ENCODE measurements at places on chromosomes 5 and 9.

DNA sequence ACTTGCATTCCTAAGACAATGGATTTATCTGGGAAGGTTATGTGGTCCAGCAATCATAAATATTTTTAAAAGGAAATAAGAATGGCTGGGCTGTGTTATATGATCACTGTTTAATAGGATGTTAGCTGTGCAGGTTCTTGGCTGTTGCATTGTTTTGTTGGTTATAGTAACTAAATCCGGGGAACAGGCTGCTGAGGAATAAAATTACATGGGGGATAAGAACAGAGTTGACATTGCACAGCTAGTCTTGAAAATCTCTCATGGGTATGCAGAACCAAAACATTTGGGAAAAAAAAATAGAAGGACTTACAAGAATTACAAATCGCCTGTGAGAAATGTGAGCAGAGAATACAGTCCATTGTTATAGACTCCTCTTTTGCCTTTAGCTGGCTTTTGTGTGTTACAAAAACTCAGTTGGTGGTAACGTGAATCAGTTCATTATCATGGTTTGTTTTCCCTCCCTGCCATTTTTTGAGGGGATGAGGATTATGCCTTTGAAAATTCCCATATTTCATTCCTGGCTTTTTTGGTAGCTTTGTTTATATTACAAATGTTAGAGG lies 375.3 kb upstream of the DAB2 start:
- no peak for DNase-seq

DNA sequence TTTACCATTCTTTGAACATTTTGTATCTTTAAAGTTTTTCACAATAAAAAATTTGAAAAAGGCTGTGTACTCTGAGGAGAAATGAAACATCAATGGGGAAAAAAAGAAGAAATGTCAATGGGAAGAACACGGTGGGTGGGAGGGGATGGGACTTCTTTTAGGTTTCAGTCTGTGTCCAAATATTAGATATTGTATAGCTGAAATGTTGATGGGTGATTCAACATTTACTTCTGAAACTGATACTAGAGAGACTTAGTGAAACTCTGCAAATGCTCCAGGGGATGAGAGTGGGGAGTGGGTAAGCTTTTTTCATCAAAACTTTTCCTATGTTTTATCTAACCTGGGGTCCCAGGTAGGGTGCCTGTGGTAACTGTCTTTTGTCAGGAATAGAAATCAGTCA lies 311.9 kb downstream of the MAN2A1 start:
- DNase-seq = no peak

DNA sequence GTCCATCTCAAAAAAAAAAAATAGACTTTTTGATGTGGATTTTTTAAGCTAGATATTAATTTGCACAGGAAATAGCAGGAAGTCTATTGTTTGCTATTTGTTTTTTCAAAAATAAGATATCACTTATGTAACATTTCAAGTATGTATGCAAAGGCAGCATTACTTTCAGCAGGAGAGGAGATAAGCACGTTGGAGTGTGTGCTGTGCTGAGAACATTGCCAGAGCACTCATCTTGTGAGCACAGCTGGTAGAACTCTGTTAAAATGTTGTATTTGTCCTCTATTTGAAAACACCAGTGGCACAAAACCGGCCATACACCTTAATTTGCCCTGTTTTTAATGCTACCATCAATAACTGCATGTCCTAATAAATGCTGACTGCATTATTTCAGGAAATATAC lies 1061.9 kb upstream of the CDH18 start:
- DNase-seq = no peak

DNA sequence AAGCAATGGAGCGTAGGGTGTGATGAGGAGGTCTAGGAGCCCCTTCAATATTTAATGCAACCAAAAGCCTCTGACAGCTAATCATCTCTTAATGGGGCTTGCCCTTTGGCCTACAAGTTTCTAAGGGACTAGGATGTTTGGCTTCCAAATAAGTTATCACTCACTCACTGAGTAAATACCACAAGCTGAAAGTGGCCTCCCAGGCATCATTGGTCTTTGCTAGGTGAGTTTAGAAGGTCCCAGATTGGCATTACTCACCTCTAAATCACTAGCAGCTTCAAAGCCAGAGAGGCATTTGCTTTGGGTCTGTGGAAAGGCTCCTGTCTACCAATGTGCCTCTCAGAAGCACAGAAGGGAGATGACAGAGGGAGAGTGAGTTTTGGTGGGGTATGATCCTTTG lies 344.2 kb downstream of the NTRK2 start:
- no peak for DNase-seq

- DNase-seq = peak; percentile 26
Measured at GRCh38 chr5:141100243-141100805, at the start of gene PCDHB3. TSS of gene PCDHB3 (plus strand) at chr5:141100473. CDS start at chr5:141100650, 177 bp downstream.

DNA sequence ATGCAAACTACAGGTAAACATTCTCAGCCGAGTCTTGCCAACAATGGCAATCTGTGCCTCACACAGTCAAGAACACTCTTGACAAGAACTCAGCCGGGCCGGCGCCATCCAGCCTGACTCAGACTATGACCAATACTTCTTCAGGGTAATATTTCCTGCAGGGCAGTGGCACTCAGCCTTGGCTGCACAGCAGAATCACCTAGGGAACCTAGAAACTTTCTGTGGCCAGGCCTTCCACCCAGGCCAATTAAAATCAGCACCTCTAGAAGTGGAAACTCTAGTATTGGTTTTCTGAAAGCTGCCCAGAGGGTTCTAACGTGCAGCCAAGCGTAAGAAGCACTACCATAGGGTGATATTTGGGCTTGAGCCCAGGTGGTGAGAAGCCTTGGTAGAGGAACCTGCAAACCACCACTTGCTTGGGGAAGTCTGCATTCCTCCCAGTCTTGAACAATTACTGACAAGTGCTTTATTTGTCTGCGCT lies 120.6 kb downstream of the TTLL11 start:
- DNase-seq = no peak

- no peak for DNase-seq
Measured at GRCh38 chr5:90873033-90873517, 314.5 kb downstream of the ADGRV1 start.

GRCh38 chr5:4802044-4802443 lies 338.1 kb upstream of the ADAMTS16 start:
- no peak for DNase-seq

DNA sequence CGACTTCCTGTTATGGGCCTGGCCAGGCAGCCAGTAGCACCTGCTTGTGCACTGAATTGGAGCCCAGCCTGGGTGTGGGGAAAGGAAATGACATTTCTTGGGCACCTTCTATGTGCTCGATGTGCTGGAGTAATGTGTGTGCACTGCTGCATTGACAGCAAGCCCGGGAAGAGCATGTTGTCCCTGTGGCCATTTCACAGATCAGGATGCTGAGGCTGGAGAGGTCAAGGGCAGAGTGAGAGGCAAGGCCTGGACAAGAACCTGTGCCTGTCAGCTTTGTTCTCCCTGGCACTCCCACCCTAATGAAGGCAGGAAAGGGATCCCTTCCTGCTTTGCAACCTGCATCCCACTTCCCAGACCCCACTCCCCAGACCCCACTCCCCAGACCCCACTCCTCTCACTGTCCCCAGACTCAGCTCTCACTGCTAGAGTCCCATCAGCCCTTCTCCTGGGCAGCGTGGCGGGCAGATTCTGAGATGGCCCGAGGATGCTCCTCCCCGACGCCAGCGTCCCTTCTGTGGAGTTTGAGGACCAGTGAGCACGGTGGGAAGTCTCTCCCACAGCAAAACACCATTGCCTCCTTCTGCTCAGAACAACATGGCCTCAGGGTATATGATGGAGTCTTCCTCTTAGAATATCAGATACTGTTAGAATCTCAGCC lies 49.6 kb downstream of the BARX1 start:
- no peak for DNase-seq

GRCh38 chr5:155878991-155879575 lies 447.9 kb upstream of the SGCD start:
- no peak for DNase-seq

DNA sequence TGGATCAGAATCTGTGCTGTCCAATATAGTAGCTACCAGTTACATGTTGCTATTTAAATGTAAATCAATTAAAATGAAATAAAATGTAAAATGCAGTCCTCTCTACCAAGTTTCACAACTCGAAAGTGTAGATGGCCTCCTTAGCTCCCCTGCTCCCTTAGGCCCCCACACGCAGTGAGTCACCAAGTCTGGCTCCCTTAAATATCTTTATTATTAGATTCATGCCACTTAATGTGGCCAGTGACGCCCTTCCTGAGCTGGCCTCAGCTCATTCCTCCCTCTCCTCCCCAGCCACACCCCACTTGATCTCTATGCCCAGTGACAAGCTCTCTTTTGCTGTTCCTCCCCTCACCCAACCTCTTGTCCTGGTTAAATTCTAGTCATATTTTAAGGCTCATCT lies 88.4 kb upstream of the DNAH5 start:
- no peak for DNase-seq

DNA sequence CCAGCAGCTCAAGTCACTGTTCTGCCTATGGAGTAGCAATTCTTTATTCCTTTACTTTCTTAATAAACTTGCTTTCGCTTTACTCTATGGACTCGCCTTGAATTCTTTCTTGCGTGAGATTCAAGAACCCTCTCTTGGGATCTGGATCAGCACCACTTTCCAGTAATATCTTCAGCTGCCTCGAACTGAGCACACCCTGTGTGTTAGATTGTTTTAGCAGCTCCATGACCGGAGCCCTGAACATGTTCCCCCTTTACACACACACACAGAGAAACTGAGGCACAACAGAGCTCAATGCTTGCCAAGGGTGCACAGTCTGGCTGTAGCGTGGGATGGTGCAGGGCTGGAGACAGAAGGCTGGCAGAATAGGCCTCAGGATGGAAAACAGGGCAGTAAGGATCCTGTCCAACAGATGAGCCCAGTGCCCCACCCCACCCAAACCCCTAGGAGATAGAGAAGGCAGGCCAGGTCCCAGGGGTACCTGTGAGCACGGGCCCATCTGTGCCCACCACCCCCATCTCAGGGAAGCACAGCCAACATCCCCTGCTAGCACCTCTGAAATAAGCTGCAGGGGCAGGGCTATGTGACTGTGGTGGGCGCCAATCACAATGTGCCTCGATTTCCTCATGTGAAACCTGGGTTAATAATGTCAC lies 27.9 kb downstream of the BICD2 start:
- no peak for DNase-seq

DNA sequence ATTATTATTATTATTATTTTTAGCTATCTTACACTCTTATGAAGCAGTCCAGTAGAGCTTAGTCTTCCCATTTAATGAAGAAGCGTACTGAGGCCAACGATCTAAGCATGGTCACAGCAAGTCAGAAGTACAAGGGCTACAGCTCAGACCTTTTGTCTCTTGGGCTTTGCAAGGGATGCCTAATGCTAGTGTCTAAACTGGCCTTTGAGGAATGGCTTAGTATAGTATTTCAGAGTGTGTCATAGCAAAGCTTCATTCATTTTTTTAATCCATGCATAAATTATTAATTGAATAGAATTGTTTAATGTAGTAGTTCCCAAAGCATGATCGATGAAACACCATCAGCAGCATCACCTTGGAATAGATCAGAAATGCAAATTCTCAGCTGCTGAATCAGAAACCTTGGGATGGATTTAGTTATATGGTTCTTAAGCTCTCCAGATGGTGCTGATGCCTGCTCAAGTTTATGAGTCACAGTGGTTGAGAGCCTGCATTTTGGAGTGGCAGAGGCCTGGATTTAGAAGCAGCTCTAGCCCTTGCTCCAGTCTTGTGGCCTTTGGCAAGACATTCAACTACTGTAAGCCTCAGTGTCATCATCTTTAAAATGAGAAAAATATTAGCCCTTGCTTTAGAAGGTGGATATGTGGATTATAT lies 6.1 kb downstream of the IL12B start:
- no peak for DNase-seq

DNA sequence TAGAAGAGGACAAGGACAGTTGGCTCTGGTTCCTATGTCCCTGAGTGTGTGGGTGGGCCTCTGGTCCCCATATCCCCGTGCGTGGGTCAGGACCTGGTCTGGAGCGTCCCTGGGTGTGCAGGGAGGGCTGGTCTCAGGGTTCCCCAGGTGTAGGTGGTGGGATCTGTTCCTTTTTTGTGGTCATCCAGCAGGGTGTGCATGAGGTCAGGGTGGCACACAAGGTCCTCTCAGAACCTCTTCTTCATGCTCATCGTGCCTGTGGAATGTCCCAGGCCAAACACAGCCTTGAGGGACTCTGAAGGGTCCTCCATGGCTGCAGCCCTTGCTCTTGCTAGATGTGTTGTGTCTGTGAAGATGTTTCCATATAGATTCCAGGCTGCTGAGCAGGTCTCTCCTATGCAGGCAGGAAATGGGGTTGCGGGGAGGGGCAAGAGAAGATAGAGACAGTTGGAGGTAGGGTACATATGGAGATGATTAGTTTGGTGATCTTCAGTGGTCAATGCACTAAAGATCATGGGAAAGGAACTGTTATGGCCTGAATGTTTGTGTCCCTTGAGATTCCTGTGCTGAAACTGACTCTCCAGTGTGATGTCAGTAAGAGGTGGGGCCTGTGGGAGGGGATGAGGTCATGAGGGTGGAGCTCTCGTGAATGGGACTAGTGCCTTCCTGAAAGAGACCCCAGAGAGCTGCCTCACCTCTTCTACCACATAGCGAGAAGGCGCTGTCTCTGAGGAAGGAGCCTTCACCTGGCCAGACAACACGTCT lies 53.1 kb downstream of the NXNL2 start:
- no peak for DNase-seq

GRCh38 chr9:16000811-16001210 lies 448.0 kb downstream of the CCDC171 start:
- DNase-seq = no peak

GRCh38 chr5:178227929-178228328 lies 4.7 kb downstream of the PHYKPL start:
- no peak for DNase-seq

GRCh38 chr9:9286001-9286400 lies 1326.8 kb downstream of the PTPRD start:
- DNase-seq = no peak

DNA sequence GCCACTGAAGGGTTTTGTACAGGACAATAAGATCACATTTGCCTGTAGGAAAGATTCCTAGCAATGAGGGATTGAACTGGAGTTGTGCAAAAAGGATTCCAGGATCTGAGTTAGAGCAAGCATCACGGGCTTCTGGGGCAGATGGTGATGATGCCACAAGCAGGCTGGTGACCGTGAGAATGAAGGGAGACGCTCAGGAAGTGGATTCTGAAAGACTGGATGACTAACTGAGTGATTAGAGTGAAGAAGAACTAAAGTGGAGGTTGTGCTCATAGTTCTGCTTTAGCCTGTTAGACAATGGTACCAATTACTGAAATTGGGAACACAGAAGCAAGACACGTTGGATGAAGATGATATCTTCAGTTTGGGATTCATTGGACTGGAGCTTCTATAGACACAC lies 168.2 kb downstream of the CD180 start:
- no peak for DNase-seq

- DNase-seq = no peak
Measured at GRCh38 chr9:112059966-112060320, 115.2 kb downstream of the SUSD1 start.

GRCh38 chr9:98594546-98595160 lies 114.1 kb downstream of the GABBR2 start:
- DNase-seq = no peak

- DNase-seq = no peak
Measured at GRCh38 chr5:153158608-153159007, 331.9 kb upstream of the GRIA1 start.
